ENCODE measurements at places on chromosomes 13 and 19. TPM values are rescaled to one million over a fixed set of nuclear protein-coding genes. Genes with fewer than 3 reads are reported as not detected.

DNA sequence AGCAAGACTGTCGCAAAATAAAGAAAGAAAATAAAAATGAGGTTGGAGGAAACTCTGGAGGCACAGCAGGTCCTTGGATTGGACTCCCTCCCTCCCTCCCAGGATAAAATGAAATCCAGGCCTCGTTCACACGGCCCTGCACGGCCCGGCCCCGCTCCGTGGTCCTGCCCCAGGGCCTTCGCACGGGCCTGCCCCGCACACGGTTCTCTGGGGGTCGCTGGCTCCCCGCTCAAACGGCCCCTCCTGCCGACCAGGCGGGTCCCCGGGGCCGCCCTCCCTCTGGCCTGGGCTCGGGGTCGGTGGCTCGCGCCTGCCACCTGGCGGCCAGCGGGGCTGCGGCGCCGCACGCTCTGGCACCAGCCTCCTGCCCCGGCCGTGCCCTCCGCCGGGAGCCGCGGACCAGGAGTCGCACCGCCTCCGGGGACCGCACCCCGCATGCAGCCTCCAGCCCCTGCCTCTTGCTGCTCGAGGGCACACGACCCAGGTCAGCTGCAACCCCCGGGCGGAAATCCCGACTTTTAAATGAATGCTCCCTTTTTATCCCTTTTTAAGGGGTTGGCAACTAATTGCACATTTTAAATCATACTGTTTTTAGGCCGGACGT is 1.5 kb upstream of the WDR18 start:
- peak; percentile 80 for DNase-seq

DNA sequence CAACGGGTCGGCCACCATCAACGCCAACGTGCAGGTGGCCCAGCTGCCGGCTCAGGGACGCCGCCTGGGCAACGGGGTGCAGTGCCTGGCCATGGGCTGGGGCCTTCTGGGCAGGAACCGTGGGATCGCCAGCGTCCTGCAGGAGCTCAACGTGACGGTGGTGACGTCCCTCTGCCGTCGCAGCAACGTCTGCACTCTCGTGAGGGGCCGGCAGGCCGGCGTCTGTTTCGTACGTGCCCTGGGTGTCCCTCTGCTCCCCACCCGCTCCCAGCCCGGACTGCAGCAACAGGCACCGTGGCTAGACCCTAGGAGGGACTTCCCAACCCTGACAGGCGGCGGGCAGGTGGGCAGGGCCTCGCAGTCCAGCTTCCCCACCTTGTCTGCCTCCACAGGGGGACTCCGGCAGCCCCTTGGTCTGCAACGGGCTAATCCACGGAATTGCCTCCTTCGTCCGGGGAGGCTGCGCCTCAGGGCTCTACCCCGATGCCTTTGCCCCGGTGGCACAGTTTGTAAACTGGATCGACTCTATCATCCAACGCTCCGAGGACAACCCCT is 3.5 kb downstream of the ELANE start:
- no peak for DNase-seq

GRCh38 chr19:33407140-33407551 is 33.6 kb downstream of the CEBPG start:
- no peak for DNase-seq

- DNase-seq: no peak
Observed at GRCh38 chr13:51590971-51591627, 6.8 kb downstream of the WDFY2 start.

DNA sequence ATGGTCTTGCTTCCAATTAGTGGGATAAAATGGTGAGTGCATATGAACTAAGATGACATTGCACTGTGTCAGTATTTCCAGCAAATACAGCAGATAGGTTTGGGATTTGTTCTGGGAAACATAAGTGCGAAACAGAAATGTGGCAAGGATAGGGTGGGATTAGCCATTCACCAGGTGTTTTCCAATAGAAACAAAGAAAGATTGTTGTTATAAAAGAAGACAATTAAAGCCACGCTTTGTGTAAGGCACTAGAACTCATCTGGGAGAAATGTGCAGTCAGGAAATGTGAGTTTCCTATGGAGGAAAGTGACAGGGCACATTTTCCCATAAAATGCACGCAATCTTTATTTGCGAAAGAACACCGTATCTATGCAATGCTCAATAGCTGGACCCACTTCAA is 1547.8 kb downstream of the EFNB2 start:
- no peak for DNase-seq

DNA sequence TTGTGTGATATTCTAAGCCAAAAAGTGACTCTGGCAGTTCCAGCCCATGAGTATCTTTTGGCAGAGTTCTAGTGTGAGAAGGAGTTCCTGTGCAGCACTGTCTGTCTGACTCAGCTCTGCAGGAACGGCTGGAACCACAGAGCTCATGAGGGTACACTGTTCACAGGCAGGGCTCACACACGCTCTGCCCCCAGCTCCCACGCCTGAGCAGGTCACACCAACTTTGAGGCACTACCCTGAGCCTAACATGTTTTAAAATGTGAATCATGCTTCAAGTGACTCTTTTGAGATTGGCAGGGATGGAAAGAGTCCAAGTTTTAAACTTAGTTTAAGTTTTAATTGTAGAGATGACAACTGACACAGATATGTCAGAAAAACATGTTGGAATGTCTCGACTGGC is 1203.3 kb downstream of the UQCRFS1 start:
- no peak for DNase-seq

GRCh38 chr13:22091971-22092300 is 421.1 kb downstream of the FGF9 start:
- DNase-seq: no peak

- DNase-seq: no peak
Observed at GRCh38 chr19:51136851-51137551, 5.1 kb upstream of the SIGLEC7 start.

DNA sequence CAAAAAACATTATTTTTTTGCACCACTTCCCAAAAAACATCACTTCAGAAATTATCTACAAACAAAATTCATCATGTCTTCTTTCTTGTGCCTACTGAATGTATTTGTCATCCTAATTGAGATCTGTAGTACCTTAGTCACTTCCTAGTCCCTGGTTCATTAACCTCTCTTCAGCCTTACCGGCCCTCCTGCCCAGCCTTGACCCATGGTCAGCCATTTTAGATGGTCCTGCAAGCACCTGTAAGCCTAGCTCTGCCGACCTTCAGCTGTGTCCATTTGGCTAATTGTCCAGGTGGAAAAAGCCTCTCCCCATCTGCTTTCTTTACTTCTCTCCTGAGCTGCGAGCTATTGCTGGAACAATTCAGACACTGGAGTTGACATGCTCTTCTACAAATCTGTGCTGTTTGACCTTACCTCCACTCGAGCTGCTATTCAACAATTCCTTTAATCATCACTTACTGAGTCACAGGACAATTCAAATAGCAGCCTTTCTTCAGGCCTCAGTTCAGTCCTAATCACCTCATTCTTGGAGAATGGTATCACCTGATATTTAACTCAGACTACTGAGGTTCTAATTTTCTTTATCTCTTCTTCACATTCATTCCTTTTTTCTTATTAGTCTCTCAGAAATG is 882.5 kb downstream of the PCDH9 start:
- no peak for DNase-seq

DNA sequence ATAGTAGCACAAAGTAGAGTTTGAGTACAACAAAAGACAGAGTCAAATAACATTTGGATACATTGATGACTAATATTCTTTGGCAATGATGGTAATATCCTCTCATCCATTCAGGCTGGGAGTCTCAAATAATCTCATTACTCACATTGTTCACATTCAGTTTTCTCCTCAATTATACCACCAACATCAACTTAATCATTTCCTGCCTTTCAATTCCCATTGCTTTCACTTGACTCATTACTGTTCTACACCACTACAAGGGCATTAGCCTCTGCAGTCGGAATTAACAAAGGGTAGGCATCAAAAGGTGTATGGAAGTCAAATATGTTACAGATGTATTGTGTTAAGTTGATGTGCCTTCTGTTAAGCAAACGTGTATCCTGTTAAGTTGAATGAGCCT is 518.4 kb upstream of the SLITRK1 start:
- no peak for DNase-seq

GRCh38 chr13:99514801-99515200 is 13.5 kb downstream of the TM9SF2 start:
- DNase-seq: no peak

DNA sequence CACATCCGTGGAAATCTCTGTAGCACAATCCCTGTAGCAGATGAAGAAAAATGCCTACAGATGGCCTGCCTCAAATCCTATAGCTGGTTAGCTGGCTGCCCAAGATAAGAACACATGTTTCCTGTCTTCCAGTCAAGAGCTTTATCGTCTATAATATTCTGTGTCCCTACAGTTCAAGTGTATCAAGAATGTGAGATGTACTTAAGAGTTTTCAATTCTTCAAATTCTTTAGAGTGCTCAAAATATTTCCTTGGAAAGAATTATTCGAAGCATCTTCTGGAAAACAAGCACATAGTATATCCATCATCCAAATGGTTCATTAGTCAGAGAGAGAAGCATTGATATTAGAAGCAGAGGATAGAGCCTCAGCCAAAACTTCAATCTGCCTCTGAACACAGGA is 239.8 kb downstream of the COG6 start:
- no peak for DNase-seq

DNA sequence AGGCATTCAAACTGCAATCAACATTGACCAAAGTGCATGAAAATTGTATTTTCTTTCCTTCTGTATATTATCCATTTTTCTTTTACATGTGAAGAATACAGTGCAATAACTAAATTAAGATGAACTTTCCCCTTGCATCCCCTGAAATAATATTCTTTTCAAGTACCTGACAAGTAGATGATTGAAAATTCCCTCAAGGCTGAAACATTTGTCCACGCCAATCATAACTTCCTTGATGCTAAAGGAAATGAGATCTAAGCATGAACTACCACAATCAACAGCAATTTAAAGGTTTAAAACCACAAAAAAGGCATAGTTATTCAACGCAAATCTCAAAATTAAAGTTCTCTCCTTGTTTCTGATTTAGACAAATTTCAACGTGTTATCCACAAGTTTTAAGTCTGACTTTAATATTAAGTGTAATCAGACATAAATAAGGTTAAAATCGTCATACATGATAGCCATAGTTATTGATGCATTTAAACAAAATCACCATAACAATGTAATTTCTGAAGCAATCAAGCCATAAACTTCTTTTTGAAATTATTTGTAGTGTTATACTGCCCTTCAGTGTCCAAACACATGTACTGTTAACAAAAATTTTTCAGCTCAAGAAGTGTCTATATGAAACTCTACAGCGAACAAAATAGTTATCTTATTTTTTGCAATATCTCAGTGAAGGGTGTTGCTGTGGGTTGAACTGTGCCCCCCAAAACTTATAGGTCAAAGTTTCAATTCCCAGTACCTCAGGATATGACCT is 169.5 kb downstream of the DCLK1 start:
- no peak for DNase-seq

DNA sequence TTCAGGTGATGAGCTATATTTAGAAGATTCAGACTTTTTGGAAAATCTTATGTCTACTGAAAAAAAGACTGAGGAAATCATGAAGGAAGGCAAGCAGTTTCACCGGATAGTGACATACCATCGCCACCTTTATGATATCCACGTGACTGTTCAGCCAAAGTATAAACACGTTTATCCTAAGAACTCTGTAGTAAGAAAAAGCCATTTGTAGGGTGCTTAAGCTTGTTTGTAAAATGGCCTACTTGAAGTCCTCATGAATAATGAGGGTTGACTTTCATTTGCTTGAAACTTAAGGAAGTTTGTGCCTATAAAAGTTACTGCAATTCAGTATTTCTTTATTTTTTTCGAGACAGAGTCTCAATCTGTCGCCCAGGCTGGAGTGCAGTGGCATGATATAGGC is 7.8 kb upstream of the TDRD12 start:
- no peak for DNase-seq

GRCh38 chr13:114009590-114010400 is 35.9 kb upstream of the C13orf46 start:
- no peak for DNase-seq

DNA sequence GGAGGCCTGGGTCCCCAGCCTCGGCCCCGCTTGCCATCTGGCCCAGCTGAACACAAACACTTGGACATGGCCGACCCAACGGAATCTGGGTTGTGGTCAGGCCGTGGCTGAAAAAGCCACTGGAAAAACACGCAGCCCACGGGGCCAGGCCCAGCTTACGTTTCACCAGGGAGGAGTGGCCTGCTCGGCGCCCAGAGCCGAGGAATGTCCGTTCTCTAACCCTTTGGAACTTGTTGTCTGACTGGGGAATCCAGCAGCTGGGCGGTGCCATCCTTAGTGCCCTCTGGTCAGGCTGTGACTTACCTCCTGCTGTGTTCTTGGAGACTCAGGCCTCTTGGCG is 13.8 kb downstream of the CILP2 start:
- DNase-seq: no peak

- no peak for DNase-seq
Observed at GRCh38 chr19:37221136-37221535, 3.1 kb downstream of the ZNF383 start.

- DNase-seq: no peak
Observed at GRCh38 chr19:5698635-5699422, 8.7 kb downstream of the RPL36 start.

DNA sequence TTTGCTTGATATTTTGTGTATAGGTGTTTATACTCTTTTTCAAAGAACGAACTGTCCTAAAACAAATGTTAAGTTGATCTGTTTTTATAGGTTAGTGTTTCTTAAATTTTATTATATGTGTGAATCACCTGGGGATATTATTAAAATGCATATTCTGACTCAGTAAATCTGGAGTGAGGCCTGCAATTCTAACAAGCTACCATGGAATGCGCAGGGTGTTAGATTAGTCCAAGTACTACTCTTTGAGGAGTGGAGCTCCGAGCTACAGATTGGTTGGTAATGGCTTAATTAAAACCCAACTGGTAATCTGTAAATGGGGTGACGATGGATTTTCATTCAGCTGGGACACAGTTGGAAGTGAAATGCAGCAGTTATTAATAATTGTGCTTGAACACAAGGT is 214.1 kb upstream of the UFM1 start:
- no peak for DNase-seq

GRCh38 chr13:113573065-113573464 is 11.5 kb upstream of the TFDP1 start:
- no peak for DNase-seq

- DNase-seq: no peak
Observed at GRCh38 chr13:37226971-37227370, 121.5 kb upstream of the CSNK1A1L start.

C19orf33 gene
- not detected for total RNA-seq

LGALS14 gene
- total RNA-seq: not detected

F7 gene
- not detected for total RNA-seq

WDR87 gene
- total RNA-seq: not detected

ZNF536 gene
- total RNA-seq: not detected

CACNG8 gene
- not detected for total RNA-seq

ANKRD24 gene
- total RNA-seq: 0.73 TPM

PRR22 gene
- 5.7 TPM for total RNA-seq

ZNF208 gene
- 0.18 TPM for total RNA-seq

SHISA2 gene
- total RNA-seq: 0.50 TPM

SSC5D gene
- total RNA-seq: 0.55 TPM

USF2 gene
- 125 TPM for total RNA-seq

Data from activated CD8-positive, alpha-beta T cell treated with anti-CD3 and anti-CD28 coated beads, Interleukin-2, amount 10 ng/mL, durations not matched to agents 7 days and 5 days (primary cell).